Muscle of back (tissue), 13 donors: ENCODE measurements at places on chromosomes 7 and 10.
A peak's percentile ranks its signal among the peaks of the same experiment; 100 is the strongest.

DNA sequence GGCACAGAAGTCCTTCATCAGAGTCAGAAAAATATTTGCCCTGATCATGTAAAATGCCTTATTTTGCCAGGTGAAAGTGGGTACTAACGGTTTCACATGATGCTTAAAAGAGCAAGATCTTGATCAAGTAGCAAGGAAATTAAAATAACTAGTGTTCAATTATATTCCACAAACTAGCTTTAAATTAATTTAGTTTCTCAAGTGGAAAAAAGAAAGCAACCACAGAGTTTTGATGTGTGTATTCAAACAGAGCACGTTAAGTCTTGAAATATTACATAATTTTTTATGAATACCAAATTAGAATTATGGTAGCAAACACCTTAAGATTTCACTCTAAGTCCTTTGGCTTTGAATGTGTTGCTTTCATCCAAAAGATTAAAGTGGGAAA is 47.3 kb downstream of the PIP4K2A start:
- DNase-seq, result no peak

DNA sequence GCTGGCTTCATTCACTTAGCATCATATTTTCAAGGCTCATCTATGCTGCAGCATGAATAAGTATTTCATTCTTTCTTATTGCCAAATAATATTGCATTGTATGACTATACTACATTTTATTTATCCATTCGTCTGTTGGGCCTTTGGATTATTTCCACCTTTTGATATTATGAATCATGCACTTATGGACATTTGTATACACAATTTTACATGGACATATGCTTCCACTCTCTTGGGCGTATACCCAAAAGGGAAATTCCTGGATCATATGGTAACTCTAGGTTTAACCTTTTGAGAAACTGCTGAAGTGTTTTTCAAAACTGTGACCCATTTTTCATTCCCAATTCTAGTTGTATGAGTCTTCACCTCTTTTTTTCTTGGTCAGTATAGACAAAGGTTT is 80.3 kb upstream of the GNAI1 start:
- DNase-seq, result peak; percentile 19

GRCh38 chr10:110529596-110530011 is 31.9 kb downstream of the DUSP5 start:
- no peak for DNase-seq

DNA sequence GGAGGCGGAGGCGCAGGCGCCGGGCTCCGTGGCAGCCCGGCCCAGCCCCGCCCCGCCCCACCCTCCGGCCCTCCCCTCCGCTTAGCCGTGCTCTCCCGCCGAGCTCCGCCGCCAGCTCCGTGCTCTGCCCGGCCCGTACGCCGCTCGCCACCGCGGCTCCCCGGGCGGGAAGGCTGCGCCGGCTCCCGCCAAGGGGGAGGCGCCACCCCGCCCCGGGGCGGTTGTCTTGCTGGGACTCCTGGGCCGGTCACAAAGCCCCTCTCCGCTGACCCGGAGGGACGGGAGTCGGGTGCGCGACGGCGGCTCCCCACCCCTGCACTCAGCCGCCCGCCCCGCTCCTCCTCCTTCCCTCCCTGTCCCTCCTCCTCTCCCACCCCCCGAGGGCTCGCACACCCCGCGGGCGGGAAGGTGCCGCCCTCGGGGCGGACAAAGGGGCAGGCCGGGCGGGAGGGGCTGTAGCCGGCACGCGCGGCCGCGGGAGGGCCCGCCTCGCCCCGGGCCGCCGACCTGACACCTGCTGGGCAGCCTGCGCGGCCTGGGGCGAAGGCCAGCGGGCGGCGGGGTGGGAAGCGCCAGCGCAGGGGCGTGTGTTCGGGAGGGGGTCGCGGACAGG is 11.5 kb upstream of the SP8 start:
- DNase-seq, result peak; percentile 59

GRCh38 chr7:73823873-73824592 is 6.8 kb upstream of the CLDN4 start:
- DNase-seq, result no peak

GRCh38 chr10:118266098-118266748 is 75.9 kb downstream of the FAM204A start:
- no peak for DNase-seq
